ENCODE measurements at places on chromosomes 1 and 21.

DNA sequence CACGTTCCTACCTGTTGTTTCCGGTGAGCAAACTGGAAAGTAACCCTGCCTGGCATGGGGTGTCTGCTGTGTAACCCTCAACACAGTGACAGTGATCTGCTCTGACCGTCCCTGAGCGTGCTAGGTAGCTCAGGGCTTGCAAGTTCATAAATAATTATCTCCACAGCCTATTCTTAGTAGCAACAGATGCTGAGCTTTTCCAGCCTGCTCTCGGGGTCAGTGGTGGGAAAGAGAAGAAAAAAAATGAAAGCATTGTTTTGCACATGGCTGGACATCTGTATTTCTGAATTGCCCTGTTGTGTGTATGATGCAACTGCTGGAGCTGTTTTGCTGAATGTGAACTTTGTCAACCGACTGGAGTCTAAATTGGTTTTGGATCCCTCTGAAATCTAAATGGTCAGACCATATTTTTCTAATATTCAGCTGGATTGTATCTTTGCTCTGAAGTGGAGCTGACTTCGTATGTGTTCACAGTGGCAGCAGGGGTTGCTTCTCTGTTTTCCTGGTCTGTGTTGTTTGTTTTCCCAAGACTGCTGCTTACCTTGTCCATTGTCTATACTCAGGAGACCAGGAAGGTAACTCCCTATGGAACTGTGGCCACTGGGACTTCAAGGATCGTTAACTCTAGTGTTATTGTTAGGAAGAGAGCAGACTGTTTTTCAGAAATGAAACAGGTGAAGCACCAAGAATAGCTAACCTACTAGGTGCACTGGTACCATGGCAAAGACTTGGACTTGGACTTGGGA lies 27.0 kb downstream of the TGFB2 start:
- DNase-seq, result no peak

- no peak for DNase-seq
These were observed 998 bp upstream of the SPAG17 start for GRCh38 chr1:118186026-118186425.

DNA sequence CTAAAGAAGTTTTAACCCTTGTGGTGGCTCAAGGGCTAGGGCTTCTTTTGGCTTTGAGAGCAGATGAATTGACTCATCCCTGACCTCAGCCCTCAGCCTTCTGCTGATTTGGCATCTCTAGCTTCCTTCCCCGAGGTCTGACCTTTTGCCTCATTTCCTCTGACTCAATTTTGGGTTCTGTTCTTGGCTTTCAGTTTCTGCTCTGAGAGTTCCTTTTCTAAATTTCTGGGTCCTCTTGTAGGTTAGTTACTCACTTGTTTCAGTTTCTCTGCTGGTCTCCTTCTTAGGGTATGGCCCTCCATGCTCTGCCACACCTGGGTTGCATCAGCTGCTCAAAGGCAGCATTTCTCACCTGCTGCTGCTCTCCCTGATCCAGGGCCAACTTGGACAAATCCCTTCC lies 19.4 kb downstream of the PDE4B start:
- no peak for DNase-seq

- DNase-seq, result no peak
These were observed 84.4 kb downstream of the TRABD2B start for GRCh38 chr1:47912756-47913155.

DNA sequence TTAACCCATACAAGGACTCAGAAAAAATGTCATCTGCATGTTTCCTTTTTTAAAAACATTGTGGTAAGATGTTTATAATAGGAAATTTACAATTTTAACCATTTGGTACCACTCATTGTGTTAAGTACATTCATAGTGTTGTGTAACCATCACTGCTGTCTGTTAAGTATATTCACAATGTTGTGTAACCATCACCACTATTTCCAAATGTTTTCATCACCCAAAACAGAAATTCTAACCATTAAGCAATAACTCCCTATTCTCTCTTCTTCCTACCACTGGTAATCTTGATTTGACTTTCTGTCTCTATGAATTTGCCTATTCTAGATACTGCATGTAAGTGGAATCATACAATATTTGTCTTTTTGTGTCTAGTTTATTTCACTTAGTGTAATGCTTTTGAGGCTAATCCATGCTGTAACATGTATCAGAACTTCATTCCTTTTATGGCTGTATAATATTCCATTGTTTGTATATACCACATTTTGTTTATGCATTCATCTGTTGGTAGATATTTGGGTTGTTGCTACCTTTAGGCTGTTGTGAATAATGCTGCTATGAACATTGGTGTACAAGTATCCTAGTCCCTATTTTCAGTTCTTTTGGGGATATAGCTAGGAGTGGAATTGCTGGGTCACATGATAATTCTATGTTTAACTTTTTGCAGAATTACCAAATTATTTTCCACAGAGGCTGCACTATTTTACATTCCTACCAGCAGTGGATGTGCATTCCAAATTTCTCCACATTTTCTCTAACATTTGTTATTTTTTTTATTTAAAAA lies 14.1 kb downstream of the HIPK1 start:
- DNase-seq, result no peak

- DNase-seq, result no peak
These were observed 22.8 kb upstream of the RNU1-4 start for GRCh38 chr1:16717336-16718098.

DNA sequence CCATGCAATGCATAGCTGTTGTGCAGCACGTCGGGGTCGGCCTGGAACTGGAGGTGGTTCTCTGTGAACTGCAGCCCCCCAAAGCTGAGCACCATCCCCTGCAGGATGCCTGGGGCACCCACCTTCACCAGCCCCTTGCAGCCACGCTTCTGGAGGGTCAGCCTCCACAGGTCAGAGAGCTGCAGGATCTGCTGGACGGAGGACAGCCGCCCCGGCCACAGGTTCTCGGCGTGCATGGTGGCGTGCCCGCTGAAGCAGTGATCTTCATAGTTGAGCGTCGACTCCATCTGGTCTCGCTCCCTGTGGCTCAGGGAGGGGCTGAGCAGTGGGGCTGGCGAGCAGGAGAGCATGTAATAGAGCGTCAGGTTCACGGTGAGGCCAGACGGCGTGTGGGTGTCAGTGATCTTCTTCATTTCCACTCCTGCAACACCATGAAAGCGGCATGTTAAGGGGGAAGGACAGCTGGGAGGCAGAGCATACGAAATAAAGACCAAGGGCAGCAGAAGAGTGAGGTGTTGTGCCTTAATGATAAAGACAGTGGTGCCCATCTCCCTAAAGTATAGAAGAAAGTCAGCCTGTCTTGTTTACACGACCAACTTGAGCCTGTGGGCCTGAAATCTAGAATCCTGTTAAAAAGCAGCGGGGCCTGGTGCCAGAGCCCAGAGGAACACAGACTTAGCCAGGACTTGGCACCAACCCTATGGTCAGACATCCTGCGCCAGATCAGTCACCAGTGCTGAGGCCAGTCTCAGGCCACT lies 3.0 kb downstream of the KIAA2013 start:
- no peak for DNase-seq

DNA sequence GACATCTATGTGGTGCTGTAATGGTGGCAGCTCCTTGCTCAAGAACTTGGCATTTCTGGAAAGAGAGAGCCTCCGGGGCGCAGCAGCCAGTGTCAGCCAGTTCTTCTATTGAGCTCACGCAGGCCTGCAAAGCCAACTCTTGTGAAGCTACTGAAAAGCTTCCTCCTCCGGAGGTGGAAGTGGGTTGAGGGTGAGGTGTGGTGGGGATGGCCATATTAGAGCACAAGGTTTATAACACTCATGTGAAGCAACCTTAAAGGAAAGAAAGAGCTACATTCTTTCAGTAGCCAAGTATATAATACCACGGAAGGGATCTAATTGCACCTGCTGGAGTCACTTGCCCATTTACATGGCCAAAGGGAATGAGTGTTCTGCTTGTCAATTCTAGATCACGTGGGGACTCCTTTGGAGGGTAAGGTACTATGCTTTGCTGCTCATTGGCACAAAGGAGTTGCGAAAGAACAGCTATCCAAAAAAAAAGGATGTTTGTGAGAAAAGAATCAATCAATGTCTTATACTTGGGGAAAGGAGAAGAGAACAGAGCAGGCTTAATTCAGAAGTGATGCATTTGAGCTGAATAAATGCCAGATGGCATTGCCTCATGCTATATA lies 18.3 kb upstream of the MAP10 start:
- DNase-seq, result no peak

GRCh38 chr1:102661481-102661880 lies 446.8 kb downstream of the COL11A1 start:
- DNase-seq, result no peak

DNA sequence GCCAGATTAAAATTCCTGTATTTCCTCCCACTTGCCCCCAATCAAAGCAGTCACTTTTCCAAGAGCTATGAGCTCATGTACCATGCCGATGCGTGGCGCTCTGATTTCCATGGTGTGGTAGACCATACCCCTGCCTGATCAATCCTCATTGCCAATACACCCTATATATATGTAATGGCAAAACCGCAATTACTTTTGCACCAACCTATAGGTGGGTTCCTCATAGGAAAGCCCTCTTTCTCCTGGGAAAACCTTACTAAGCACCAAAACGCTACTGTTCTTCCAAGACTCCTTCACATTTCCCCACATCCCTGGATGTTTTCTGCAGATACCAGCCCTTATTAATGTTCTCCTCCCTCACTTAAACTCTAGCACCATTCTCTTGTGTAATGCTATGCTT lies 11.0 kb downstream of the KCNJ6 start:
- no peak for DNase-seq

GRCh38 chr1:182600745-182601415 lies 3.3 kb downstream of the RGS16 start:
- DNase-seq, result no peak
